ENCODE measurements at places on chromosomes 7 and 10.

- no peak for DNase-seq
Observed at GRCh38 chr10:125102821-125103220, 57.5 kb downstream of the CTBP2 start.

GRCh38 chr7:106326594-106327537 lies 42.1 kb upstream of the NAMPT start:
- no peak for DNase-seq

GRCh38 chr10:132659206-132660091 lies 121.9 kb downstream of the INPP5A start:
- DNase-seq = no peak

GRCh38 chr10:98270786-98271185 lies 2.8 kb upstream of the LOXL4 start:
- no peak for DNase-seq

GRCh38 chr7:78315119-78315518 lies 516.5 kb downstream of the PHTF2 start:
- DNase-seq = no peak

- DNase-seq = no peak
Observed at GRCh38 chr10:125742465-125742864, 23.0 kb downstream of the EDRF1 start.

DNA sequence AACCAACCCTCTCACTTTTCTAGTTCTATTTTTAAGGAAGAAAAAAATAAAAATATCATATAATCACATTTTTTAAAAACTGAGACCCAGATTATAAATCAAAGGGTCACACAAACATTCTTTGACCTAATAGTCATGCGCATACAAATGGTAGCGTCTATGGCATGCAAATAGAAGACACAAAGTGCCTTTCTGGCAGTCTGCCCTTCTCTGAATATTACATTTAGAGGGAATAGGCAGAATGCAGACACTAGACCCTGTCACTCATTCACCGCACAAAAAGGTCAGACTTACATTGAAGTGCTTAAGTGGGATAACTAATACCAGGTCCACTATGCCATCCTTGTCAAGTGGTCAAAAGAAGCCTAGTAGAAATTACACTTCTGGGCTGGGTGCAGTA lies 26.5 kb upstream of the FHIP2A start:
- DNase-seq = no peak

DNA sequence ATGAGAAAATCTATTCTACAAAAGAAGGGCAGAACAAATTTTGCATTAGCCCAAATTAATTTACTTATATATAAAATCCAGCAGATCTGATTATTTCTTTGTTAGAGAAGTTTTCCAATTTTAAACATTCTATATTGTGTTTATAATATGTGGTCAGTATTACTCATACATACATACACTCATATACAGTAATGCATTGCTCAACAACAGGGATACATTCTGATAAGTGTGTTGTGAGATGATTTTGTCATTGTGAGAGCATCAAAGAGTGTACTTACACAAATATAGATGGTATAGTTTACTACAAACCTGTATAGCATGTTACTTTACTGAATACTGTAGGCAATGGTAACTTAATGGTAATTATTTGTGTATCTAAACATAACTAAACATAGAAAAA lies 239.6 kb upstream of the ETV1 start:
- no peak for DNase-seq

- no peak for DNase-seq
Observed at GRCh38 chr7:11865671-11866070, 33.7 kb upstream of the THSD7A start.

DNA sequence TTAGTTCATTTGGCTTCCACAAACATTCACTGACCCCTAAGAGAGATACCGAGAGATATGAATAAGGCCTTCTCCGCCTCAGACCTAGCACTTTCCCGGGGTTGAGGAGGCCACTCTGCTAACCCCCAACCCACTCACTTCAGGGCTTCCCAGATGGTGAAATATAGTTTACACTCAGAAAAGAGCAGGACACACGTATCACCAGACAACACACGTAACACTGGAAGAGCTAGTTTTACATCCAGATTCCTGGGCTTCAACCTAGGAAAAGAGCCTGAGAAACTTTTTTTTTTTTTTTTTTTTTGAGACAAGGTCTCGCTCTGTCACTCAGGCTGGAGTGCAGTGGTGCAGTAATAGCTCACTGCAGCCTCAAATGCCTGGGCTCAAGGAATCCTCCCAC lies 15.2 kb upstream of the DLG5 start:
- DNase-seq = no peak
